ENCODE measurements at places on chromosomes 16 and 17. TPM values are rescaled to one million over a fixed set of nuclear protein-coding genes. Genes with fewer than 3 reads are reported as not detected.

- no peak for DNase-seq
Observed at GRCh38 chr16:16124438-16124837, 98.9 kb downstream of the ABCC6 start.

- DNase-seq = no peak
Observed at GRCh38 chr16:61836804-61837393, 199.3 kb downstream of the CDH8 start.

- DNase-seq = no peak
Observed at GRCh38 chr17:78817123-78817522, 23.5 kb downstream of the USP36 start.

- DNase-seq = peak; percentile 45
Observed at GRCh38 chr17:79000396-79001189, 9.0 kb downstream of the CANT1 start.

- no peak for DNase-seq
Observed at GRCh38 chr17:80109713-80110446, 8.5 kb downstream of the GAA start.

DNA sequence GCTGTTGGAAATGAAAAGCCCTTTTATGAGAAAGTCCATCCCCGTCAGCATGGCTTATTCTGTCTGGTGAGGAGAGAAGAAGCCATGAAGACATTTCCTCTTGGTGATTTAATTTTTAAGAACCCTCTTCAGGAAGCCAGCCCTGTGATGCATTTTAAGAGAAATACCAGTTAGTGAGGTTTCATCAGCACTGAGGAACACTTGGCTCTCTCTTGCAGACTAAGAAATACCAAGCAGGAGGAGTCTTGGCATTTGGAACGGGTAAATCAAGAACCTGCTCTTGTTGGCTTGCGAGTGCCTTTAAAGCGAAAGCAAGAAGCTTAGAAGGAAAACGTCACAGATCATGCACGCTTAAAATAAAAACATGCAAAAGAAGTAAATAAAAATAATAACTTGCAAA lies 17.5 kb downstream of the RAB11FIP3 start:
- DNase-seq = no peak

DNA sequence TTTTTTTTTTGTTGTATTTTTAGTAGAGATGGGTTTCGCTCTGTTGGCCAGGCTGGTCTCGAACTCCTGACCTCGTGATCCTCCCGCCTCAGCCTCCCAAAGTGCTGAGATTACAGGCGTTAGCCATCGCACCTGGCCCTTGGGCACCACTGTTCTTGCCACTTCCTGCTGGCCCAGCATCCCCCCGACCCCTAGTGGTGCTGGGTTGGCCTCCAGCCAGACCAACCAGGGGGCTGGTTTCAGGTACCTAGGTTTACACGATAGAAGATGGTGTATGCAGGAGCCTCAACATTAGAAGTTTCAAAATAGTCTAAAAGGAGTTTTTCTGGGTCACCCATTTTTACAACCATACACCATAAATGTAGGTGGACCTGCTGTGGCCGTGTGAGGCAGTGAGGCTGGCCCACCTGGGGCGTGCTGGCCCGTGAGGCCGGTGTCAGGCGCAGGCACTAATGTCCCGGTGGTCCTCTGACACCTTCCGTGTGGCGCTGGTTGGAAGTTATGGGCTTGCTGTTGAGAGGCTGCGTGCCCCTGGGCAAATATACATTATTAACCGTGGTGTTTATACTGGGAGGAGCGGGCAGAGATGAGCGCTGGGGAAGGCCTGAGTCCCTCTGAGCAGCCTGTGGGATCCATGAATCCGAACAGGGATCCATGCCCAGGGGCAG lies 43.5 kb downstream of the CFAP20 start:
- DNase-seq = peak; percentile 13

DNA sequence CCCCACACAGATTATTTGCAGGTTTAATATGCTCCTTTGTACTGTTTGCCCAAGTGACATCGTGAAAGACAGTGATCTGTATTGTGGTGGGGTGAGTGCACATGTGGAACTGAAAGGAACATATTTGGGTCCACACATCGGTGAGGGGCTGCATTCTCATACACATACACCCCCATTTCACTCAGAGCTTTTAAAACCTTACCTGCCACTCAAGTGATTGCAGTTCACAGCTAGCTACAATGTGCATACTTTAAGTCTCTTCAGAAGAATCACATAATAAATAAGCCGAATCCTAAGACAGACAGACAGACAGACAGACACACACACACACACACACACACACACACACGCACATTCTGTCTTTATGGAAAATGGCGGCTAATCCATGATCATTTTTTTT lies 102.6 kb downstream of the AATF start:
- DNase-seq = no peak

DNA sequence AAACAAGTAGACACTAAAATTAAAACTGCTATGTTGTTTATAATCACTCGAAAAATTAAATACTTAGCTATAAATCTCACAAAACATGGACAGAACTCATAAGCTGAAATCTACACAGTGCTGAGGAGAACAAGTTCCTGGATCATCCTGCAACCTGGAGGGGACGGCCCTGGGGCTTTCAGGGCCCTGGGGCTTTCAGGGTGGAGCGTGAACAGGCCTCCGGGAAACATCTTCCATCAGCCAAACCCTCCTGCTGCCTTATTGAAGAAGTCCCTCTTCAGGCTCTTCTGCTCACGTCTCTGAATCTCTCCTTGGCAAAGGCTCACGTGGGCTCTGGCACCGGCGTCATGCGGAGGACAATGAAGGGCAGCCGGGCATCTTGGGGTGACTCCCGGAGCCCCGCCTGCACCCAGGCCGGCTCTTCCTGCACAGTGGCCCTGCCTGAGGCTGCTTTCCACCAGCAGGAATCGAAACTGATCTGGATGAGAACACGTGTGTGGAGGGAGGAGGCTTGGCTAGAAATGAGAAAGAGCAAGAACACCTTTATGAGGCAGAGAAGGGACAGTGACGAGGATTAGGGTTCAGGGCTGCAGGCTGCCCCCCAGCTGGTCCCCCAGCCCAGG lies 127.3 kb downstream of the CDRT15L2 start:
- no peak for DNase-seq

- no peak for DNase-seq
Observed at GRCh38 chr16:88415713-88416323, 33.1 kb downstream of the ZNF469 start.

- DNase-seq = peak; percentile 77
Observed at GRCh38 chr16:17331071-17331607, 139.6 kb downstream of the XYLT1 start.

GRCh38 chr16:12837756-12838155 lies 34.1 kb upstream of the CPPED1 start:
- DNase-seq = no peak

DNA sequence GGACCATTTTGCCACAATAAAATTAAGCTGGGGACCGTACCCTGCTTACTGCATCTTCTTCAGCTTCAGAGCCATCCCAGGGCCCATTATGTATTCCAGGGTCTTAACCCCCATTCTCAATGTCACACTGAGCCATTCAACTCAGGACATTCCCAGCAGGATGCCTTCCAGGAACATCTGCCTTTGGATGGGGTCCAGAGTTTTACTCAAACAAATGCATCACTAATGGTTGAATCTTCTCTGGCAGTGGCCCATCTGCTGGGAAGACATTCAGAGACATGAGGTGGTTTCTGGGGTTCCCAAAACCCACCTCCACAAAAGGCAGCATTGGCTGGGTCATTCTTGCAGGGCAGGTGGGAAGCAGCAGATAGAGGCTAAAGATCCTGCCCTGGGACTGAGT lies 3.4 kb upstream of the SEC14L5 start:
- no peak for DNase-seq

DNA sequence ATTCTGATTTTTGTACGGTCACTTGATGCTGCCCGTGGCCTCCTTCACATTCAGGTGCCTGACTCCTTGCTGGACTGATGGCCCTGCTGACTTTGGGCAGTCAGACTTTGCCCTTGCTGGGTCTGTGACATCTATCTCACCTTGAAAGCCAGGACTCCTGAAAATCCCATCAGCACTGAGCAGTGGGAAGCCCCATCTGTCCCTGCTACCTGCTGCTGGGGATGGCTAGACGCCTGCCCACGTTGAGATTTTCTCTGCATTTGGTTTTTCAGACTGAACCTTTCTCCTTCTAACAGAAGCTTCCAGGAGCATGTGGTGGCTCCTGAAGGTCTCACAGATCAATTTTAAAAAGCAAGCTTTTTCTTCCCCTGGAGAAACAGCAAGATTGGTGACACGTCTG lies 10.2 kb upstream of the ZNF18 start:
- no peak for DNase-seq

- peak; percentile 97 for DNase-seq
Observed at GRCh38 chr17:34980353-34980680, at the start of gene LIG3. Gene LIG3 (plus strand): TSS chr17:34980512. CDS start chr17:34983006, 2,494 bp downstream.

GRCh38 chr16:79469999-79470398 lies 130.5 kb downstream of the MAF start:
- DNase-seq = peak; percentile 57

DNA sequence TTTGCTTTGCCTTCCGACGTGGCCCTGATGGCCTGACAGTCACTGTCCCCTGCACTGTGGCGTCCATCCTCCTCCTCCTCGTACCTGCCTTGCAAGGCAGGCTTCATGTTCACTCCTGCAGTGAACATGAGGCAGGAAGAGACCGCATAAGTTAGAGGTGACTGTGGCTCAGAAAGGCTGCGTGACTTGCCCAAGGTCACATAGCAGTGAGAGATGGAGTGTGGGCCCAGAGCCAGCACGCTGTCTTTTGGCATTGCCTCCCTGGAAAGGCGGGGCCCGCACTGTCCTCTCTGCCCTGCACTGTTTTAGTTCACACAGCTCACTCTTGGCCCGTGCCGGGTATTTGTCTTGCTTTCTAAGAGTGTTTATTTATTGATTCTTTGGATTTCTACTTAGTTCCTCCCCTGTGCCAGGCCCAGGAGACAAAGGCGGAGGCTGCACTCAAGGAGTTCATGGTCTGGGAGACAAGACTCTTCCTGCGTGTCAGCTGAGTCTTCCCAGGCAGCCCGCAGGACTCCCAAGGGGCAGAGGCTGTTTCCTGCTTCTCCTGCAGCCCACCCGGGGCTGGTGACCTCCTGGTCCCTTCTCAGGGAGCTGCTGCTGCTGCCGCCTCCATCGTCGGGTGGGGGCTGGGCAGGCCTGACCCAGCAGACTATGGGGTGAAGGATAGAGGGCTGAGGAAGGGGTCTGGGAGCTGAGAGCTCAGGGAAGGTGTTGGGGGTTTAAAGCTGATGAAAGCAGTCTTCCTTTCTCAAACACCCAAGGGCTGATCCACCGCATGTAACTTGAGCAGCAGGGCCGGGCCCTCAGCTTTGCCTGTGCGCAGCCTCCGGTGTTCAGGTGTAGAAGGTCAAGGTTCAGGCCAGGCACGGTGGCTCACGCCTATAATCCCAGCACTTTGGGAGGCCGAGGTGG lies 12.7 kb downstream of the CYGB start:
- peak; percentile 85 for DNase-seq

DNA sequence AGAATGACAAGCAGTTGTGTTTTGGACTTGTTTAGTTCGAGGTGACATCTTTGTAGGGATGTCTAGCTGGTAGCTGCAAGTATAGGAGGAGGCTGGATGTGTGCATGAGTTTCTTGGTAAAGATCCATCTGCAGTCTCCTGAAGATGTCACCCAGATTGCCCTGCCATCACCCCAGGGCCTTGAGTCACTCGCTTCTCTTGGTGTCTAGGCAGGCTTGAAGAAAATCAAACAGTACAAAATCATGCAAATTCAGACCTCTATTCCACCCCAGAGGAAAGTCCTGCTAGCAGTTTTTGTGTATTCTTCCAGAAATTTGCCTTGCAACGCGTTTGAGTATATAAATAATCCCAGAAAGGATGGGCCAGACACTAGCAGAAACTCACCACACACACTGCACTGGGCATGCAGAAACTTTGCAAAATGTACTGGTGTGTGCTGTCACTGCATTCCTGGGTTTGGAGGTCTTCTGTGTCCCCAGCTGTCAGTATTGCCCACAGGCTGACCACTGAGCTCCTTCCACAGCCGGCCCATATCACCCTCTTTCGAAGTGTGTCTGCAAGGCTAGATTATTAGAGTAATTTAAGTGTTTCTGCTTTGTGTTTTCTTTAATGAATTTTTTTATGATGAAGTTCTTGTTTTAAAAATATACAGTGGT lies 51.5 kb downstream of the TENT4B start:
- DNase-seq = no peak

GRCh38 chr17:68352041-68352440 lies 60.7 kb downstream of the ARSG start:
- DNase-seq = no peak

DNA sequence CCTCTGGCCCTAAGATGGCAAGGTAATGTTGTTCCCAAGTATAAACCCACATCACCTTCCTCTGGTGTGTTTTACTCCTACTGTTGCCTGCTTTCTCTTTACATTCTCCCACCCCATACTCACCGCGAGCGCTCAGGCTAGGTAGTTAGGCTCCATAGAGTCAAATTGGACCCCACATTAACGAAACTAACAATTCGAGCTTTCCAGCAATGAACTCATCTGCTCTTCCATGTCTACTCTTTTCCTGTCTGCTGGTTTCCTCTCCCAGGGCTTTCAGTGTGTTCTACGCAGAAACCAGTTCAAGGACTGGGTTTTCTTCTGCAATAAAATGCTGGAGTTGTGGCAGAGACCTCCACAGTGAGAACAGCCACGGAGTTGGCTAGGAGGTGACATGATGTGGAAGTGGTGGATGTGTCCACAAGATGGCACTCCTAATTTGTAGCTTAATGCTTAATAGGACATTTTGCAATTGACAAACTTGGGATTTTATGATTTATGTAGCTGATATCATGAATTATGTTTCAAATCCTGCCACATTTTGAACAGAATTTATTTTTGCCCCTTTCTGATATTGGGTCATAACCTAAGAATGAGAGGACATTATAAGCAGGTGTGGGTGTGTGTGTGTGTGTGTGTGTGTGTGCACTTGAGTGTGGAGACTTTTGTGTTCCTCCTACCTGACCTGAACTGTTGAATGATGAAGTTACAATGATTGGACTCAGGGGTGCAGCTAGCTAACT lies 2.2 kb upstream of the UQCRC2 start:
- no peak for DNase-seq

DNA sequence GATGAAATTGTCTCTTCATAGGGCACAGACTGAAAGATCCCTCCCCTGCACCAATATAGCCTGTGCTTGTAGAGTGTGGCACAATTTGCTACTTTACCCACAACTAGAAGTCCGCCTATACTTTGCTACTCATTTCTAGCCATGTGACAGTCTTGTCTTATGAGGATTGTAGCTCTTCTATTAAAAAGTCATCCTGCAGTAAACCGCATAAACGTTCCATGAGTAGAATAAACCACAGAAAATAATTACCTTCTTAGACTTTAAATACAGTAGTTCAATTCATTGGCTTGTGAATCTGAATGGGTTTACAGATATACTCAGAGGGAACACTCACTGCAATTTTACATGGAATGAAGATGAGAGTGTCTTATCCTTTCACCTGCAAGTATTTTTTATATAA lies 4.4 kb downstream of the KRT27 start:
- DNase-seq = no peak

GRCh38 chr17:15496735-15497670 lies 29.6 kb upstream of the CDRT4 start:
- no peak for DNase-seq

Gene ABCA3
- total RNA-seq = 6.0 TPM

Gene HOXB2
- 2.7 TPM for total RNA-seq

Gene NDUFB10
- total RNA-seq = 723 TPM

Gene C17orf75
- total RNA-seq = 18.3 TPM

Gene NXN
- 20.2 TPM for total RNA-seq

Gene RPL38
- 691 TPM for total RNA-seq

Gene PHKG2
- 13.4 TPM for total RNA-seq

Gene MARVELD3
- not detected for total RNA-seq

Gene OTOP3
- total RNA-seq = not detected

Gene PLD6
- total RNA-seq = 10.2 TPM

Measured in Right ventricle myocardium superior (tissue), 1 donor.